Small intestine (tissue), 16 donors: ENCODE measurements at places on chromosomes 11 and 22.
A peak's percentile ranks its signal among the peaks of the same experiment; 100 is the strongest.

GRCh38 chr22:40387746-40388145 is 17.4 kb downstream of the SGSM3 start:
- H3K27ac ChIP-seq: peak overlapping the region; percentile 56
- no peaks in the 10 kb centered on the region for H3K27me3 ChIP-seq
- peaks cover 4% of the 10 kb centered on the region for H3K4me1 ChIP-seq
- no peak overlapping the region for H3K4me3 ChIP-seq
- peak; percentile 91 for DNase-seq

GRCh38 chr22:23534851-23535717 is 45.0 kb downstream of the IGLL1 start:
- no peak overlapping the region for H3K4me3 ChIP-seq
- no peaks in the 10 kb centered on the region for H3K27me3 ChIP-seq
- H3K4me1 ChIP-seq: no peaks in the 10 kb centered on the region
- no peaks in the 10 kb centered on the region for H3K36me3 ChIP-seq
- H3K27ac ChIP-seq: no peak overlapping the region

GRCh38 chr22:18952022-18952421 is 15.9 kb upstream of the PRODH start:
- no peak for DNase-seq
- H3K4me3 ChIP-seq: no peak overlapping the region
- H3K4me1 ChIP-seq: no peaks in the 10 kb centered on the region
- H3K36me3 ChIP-seq: no peaks in the 10 kb centered on the region
- H3K27ac ChIP-seq: no peak overlapping the region

GRCh38 chr11:44548032-44548695 is 17.3 kb upstream of the CD82 start:
- no peak overlapping the region for H3K4me3 ChIP-seq
- H3K4me1 ChIP-seq: no peaks in the 10 kb centered on the region
- no peak for DNase-seq
- H3K27me3 ChIP-seq: peaks cover 2% of the 10 kb centered on the region
- no peaks in the 10 kb centered on the region for H3K36me3 ChIP-seq
- H3K27ac ChIP-seq: no peak overlapping the region

GRCh38 chr11:4496557-4497248 is 14.3 kb downstream of the OR52K1 start:
- no peak for DNase-seq
- H3K27me3 ChIP-seq: peaks cover 3% of the 10 kb centered on the region
- H3K27ac ChIP-seq: no peak overlapping the region
- no peak overlapping the region for H3K4me3 ChIP-seq
- H3K36me3 ChIP-seq: no peaks in the 10 kb centered on the region

DNA sequence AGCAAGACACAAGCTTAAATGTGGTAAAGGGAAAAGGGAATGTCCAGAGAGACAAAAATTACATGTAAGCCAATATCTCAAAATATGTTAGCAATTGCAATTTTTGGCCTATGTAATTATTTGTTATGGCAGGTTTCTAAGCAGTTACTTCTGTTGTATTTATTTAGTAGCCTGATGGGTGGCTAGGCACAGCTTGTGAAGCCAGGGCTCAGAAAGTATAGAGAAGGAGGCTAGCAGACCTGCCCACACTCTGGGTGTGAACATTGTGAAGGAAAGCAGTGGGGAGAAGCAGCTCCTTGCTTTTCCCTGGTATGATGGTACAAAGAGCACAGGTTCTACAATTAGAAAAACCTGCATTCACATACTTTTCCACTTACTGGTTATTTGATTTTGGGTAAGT is 196.5 kb upstream of the PGR start:
- no peaks in the 10 kb centered on the region for H3K36me3 ChIP-seq
- DNase-seq: no peak
- no peaks in the 10 kb centered on the region for H3K27me3 ChIP-seq
- no peak overlapping the region for H3K4me3 ChIP-seq
- no peak overlapping the region for H3K27ac ChIP-seq

DNA sequence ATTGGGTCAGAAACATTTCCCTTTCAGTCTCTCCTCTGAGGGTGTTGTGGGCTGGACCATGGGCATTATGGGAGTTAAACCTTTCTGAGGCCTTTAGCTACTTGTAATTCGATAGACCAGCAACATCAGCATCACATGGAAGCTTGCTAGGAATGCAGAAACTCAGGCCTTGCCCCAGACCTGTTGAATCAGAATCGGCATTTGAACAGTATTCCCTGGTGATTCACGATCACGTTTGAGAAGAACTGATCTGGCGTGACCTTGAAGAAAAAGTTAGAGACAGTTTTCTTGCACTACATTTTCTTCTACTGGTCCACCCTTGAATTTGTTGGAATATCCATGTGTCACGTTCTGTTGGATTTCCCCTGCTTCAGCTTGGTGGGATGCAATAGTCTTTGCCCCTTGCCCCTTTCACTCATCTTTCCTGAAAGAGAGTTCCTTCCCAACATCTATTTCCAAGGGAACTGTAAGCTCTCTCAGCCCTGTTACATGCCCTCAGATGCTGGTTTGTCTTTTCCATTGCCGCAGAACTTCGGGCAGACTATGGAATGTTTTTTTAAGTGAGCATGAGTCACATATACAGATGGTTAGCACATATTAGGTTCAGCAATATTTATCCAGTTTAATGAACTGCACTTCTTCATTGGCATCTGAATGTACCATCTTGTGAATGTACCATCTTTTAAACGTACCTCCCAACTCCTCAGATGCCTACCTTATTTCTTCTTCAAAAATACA is 23.9 kb downstream of the EHF start:
- H3K36me3 ChIP-seq: peaks cover 21% of the 10 kb centered on the region
- peaks cover 11% of the 10 kb centered on the region for H3K4me1 ChIP-seq
- peak overlapping the region; percentile 1 for H3K4me3 ChIP-seq
- no peak overlapping the region for H3K27ac ChIP-seq

GRCh38 chr22:30665786-30666185 is 1.9 kb downstream of the DUSP18 start:
- peak; percentile 16 for DNase-seq
- H3K27me3 ChIP-seq: no peaks in the 10 kb centered on the region
- H3K36me3 ChIP-seq: peaks cover 5% of the 10 kb centered on the region

DNA sequence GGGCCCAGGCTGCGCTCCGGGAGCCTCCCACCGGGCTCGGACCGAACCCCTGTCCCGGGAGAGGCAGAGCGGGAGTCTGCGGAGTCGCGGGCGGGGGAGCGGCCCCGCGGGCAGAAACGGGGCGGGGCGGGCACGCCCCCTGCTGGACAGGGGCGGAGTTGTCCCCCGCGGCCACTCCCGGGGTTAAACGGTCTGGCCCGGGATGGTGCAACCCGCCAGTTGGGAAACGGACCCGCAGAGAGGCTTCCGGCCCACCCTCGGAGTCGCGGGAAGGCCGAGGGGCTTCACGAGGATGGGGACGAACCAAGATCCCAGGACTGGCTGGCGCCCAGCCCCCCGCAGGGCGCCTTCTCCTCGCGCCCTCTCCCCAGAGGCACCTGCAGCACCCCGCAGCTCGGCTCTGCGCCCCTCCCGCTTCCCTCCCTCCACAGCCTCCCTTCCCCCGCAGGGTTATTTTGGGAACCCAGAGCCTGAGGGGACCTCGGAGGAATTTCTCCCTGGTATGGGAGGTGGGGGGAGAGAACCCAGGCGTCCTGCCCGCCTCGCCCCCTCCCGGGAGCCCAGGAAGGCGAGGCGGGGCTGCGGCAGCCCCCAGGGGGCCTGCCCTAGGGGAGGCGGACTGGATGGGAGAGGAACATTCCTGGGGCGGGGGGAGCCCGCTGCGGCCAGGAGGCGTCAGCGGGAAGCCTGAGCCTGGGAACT is 902 bp downstream of the RASGRP2 start:
- peaks cover 81% of the 10 kb centered on the region for H3K27me3 ChIP-seq
- DNase-seq: peak; percentile 53
- H3K4me3 ChIP-seq: peak overlapping the region; percentile 32
- no peak overlapping the region for H3K27ac ChIP-seq
- H3K4me1 ChIP-seq: peaks cover 34% of the 10 kb centered on the region

GRCh38 chr22:42430528-42431125 is 1.6 kb downstream of the NFAM1 start:
- no peaks in the 10 kb centered on the region for H3K36me3 ChIP-seq
- no peaks in the 10 kb centered on the region for H3K27me3 ChIP-seq
- H3K4me1 ChIP-seq: no peaks in the 10 kb centered on the region
- no peak for DNase-seq

DNA sequence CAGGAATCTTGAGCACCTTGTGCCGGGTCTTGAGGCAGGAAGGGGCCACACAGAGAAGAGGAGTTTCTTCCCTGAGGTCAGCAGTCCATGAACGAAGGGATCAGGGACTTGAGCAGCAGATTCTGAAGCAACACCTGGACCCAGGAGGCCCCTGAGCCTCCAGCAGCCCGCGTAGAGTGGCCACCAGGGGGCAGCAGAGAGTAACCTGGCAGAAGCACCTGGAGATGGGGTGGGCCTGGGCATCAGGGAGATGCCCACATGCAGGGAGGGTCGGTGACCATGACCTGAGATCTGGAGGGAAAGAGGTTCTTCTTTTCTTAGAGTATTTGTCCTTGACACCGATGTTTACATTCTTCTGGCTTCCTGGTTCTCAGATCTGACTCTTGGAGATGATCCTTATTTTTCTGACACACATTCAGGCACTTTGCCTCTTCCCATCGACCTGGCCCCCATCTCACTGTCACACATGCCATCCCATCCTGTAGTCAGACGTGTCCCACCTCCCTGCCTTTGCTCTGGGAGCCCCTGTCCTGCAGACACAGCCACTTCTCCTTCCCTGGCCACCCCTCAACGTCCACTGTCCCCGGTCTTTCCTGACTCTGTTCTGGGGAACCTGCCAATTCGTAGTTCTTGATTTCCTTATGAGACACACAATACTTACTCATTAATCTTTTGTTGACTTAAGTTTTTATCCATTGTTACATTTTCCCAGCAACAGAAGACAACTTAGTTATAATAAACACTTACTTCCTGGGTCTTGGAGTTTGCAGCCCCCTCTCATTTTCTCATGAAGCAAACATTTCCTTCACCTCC is 66.5 kb downstream of the GGTLC2 start:
- H3K27me3 ChIP-seq: no peaks in the 10 kb centered on the region
- no peak overlapping the region for H3K27ac ChIP-seq
- H3K36me3 ChIP-seq: no peaks in the 10 kb centered on the region
- H3K4me1 ChIP-seq: no peaks in the 10 kb centered on the region

- no peaks in the 10 kb centered on the region for H3K4me1 ChIP-seq
- DNase-seq: no peak
- no peaks in the 10 kb centered on the region for H3K36me3 ChIP-seq
Observed at GRCh38 chr11:16126362-16126761, 230.0 kb downstream of the SOX6 start.

- DNase-seq: no peak
- H3K27ac ChIP-seq: no peak overlapping the region
- H3K27me3 ChIP-seq: no peaks in the 10 kb centered on the region
- H3K36me3 ChIP-seq: no peaks in the 10 kb centered on the region
Observed at GRCh38 chr11:65992056-65992455, 9.9 kb downstream of the EIF1AD start.

- peaks cover 26% of the 10 kb centered on the region for H3K36me3 ChIP-seq
- no peak overlapping the region for H3K4me3 ChIP-seq
- no peak overlapping the region for H3K27ac ChIP-seq
- H3K4me1 ChIP-seq: peaks cover 12% of the 10 kb centered on the region
- no peak for DNase-seq
Observed at GRCh38 chr22:26486394-26486793, 2.7 kb downstream of the SRRD start.

- DNase-seq: no peak
- H3K27me3 ChIP-seq: no peaks in the 10 kb centered on the region
- H3K36me3 ChIP-seq: no peaks in the 10 kb centered on the region
- no peak overlapping the region for H3K27ac ChIP-seq
Observed at GRCh38 chr11:123253223-123253622, 58.2 kb upstream of the CLMP start.

- no peaks in the 10 kb centered on the region for H3K4me1 ChIP-seq
- peak within 1 kb of the TSS; percentile 30 for H3K4me3 ChIP-seq
- H3K27me3 ChIP-seq: peaks cover 11% of the 10 kb centered on the region
- H3K27ac ChIP-seq: no peak within 1 kb of the TSS
Observed at GRCh38 chr11:1389932-1390568, at the start of gene BRSK2. TSS of gene BRSK2 (plus strand) at chr11:1389934. CDS start at chr11:1390285, 351 bp downstream.
